ENCODE measurements at places on chromosomes 6 and 20. TPM values are rescaled to one million over a fixed set of nuclear protein-coding genes. Genes with fewer than 3 reads are reported as not detected.

The TNXB gene
- 47.4 TPM for polyA plus RNA-seq

The LTB gene
- 5.3 TPM for polyA plus RNA-seq

The AK9 gene
- polyA plus RNA-seq: 2.8 TPM

The SLC44A4 gene
- 1.3 TPM for polyA plus RNA-seq

The ADAM33 gene
- polyA plus RNA-seq: 24.2 TPM

The PDE10A gene
- 6.8 TPM for polyA plus RNA-seq

The GPR6 gene
- not detected for polyA plus RNA-seq

The ADGRF1 gene
- 0.13 TPM for polyA plus RNA-seq

The HLA-DOB gene
- polyA plus RNA-seq: 0.58 TPM

The PTCHD4 gene
- polyA plus RNA-seq: not detected

The MAP3K7 gene
- polyA plus RNA-seq: 4.5 TPM

The FOXC1 gene
- 5.5 TPM for polyA plus RNA-seq

The MTRF1L gene
- polyA plus RNA-seq: 15.8 TPM

The PNLDC1 gene
- polyA plus RNA-seq: 0.56 TPM

The MOXD1 gene
- 0.16 TPM for polyA plus RNA-seq

The ZC3H12D gene
- polyA plus RNA-seq: 0.24 TPM

The GMEB2 gene
- polyA plus RNA-seq: 9.6 TPM

The HRH3 gene
- 0.10 TPM for polyA plus RNA-seq

The C6orf58 gene
- polyA plus RNA-seq: 0.07 TPM

The THBS2 gene
- 20.2 TPM for polyA plus RNA-seq

The SAMD5 gene
- polyA plus RNA-seq: 0.27 TPM

The MYH7B gene
- polyA plus RNA-seq: 0.76 TPM

The PRSS16 gene
- 0.67 TPM for polyA plus RNA-seq

The SLC17A3 gene
- polyA plus RNA-seq: not detected

The OOEP gene
- polyA plus RNA-seq: 0.27 TPM

The CALHM4 gene
- not detected for polyA plus RNA-seq

The EEF1A2 gene
- polyA plus RNA-seq: 24.4 TPM

The UBE2C gene
- polyA plus RNA-seq: 1.1 TPM
